A172 (cell line): ENCODE measurements at places on chromosomes 11 and 22. TPM values are rescaled to one million over a fixed set of nuclear protein-coding genes. Genes with fewer than 3 reads are reported as not detected.

GGTLC2 gene
- total RNA-seq: not detected in 2 replicates

DNA sequence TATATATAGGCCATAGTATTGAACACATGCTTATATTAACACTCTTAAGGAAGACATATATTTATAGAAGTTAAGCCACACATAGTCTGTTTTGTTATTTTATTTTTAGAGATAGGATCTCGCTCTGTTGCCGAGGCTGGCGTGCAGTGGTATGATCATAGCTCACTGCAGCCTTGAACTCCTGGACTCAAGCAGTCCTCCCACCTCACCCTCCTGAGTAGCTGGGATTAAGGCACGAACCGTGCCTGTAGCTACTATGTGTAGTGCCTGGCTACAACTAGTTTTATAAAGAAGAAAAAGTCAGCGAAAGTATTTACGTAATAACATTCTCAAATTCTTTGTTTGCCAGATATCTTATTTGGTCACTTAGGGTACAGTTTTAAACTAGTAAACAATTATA is 5.6 kb upstream of the UCP2 start:
- DNase-seq: no peak

- no peak for DNase-seq
Observed at GRCh38 chr22:31099841-31100761, 7.3 kb downstream of the SELENOM start.

VPS37C gene
- 9.1 and 9.7 TPM in 2 replicates for total RNA-seq

DNA sequence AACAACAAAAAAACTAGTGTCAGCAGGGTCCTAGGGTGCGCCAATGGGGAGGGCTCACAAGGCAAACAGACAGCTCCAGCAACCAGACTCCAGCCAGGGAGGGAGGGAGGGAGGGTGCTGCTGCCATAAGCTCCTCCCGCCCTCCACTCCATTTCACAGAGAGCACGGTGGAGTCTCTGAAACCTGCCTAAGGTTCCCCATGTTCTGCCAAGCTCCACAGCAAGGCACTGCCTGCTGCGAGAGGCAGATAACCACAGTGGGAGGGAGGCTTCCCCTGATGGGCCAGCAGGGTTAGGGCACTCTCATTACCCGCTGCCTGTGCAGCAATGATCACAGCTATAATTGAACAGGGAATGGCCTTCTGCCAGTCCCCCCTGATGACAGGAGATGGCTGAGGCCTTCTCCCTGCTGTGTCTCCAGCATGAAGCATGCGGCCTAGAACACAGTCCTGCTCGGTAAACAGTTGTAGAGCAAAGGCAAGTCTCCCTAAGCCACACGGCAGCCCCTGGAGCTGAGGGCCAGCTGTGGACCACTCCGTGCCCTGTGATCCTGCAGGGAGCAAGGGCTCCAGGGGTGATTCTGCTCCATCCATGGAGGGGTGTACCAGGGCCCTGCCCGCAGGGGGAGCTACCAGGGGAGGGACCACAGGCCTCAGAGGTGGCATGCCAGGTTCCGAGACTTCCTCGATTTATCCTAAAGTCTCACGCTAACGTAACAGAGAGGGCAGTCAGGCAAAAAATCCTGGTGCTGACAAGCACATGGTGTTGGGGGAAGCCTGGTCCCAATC is 42.9 kb downstream of the PC start:
- no peak for DNase-seq

DNA sequence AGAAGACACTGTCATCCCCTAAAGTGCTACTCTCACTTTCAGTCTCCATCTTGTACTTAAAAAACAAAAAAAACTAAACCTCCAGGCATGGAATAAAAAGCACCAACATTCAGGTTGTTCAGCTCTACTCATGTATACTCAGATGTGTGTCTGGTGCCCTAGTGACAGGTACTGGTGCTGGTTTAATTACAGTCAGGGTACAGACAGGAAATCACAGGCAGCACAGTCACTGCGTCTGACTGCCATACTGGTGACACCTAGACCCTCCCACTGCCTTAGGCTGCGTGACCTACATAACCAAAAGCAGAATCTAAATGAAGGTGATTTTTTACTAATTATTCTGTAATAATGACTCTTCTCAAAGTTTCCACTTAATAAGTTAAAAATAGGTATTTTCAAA is at the start of gene ARHGAP32:
Gene ARHGAP32 (minus strand): TSS at position 176 of the 400 bp plus-strand sequence. CDS start 127 bp downstream, at position 49.
- DNase-seq: peak; percentile 16

GRCh38 chr11:119977881-119978280 is 160.0 kb downstream of the TRIM29 start:
- DNase-seq: no peak

PIWIL4 gene
- 0.24 and 3.2 TPM in 2 replicates for total RNA-seq

SLC16A8 gene
- total RNA-seq: not detected in 2 replicates

GRCh38 chr11:66087148-66087908 is 17.3 kb downstream of the PACS1 start:
- no peak for DNase-seq

- peak; percentile 56 for DNase-seq
Observed at GRCh38 chr22:38824585-38824984, 19.2 kb downstream of the NPTXR start.

GRCh38 chr11:46537537-46538295 is 56.1 kb downstream of the AMBRA1 start:
- peak; percentile 85 for DNase-seq

LRRC74B gene
- total RNA-seq: 0.77 TPM in 1 of 2 replicates, not detected in the other

- DNase-seq: no peak
Observed at GRCh38 chr11:106397787-106398501, 320.5 kb downstream of the AASDHPPT start.

HRAS gene
- total RNA-seq: 74.6 and 99.9 TPM in 2 replicates

GRCh38 chr11:8363921-8364320 is 100.2 kb upstream of the LMO1 start:
- DNase-seq: no peak

DNA sequence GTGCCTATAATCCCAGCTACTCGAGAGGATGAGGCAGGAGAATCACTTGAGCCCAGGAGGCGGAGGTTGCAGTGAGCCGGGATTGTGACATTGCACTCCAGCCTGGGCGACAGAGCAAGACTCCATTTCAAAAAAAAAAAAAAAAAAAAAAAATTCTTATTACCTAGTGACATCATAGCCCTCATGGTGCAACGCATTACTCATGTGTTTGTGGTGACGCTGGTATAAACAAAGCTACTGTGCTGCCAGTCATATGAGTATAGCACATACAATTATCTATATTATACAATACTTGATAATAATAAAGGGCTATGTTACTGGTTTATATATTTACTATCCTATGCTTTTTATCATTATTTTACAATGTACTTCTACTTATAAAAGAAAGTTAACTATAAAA is 41.2 kb downstream of the OR2AT4 start:
- no peak for DNase-seq

- no peak for DNase-seq
Observed at GRCh38 chr22:31083377-31083768, 2.3 kb downstream of the SMTN start.

- no peak for DNase-seq
Observed at GRCh38 chr22:33492210-33492651, 428.0 kb downstream of the LARGE1 start.

DNA sequence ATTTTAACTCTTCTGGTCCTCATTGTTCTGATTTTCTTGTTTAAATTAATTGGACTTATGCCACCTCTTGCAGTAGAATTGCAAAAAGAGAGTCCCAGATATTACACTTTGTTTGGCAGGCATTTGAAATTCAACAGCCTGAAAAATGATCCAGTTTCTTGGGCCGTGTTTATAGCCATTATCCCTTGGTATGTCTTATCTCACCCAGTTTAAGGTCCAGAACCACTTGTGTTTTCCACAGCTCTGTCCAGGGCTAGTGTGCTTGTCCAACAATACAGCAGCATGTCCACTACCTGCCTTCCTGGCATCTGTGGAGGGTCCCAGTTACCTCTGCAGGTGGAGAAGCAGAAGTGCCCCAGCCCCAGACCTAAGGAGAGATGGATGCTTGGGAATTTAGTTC is 397.4 kb downstream of the SOX6 start:
- DNase-seq: no peak

GRCh38 chr11:27718346-27718862 is 18.1 kb upstream of the BDNF start:
- peak; percentile 84 for DNase-seq

GRCh38 chr22:21959274-21960074 is 6.8 kb upstream of the PPM1F start:
- no peak for DNase-seq

GRCh38 chr11:45098929-45099328 is 47.5 kb upstream of the PRDM11 start:
- no peak for DNase-seq

CASP1 gene
- total RNA-seq: 3.1 and 5.1 TPM in 2 replicates

GRCh38 chr11:94211261-94211830 is 82.7 kb downstream of the PANX1 start:
- no peak for DNase-seq

TEX54 gene
- not detected in 2 replicates for total RNA-seq

GRCh38 chr11:45988921-45989320 is 66.5 kb downstream of the LARGE2 start:
- DNase-seq: no peak

GRCh38 chr11:68541116-68541515 is 80.6 kb downstream of the PPP6R3 start:
- DNase-seq: no peak

IGSF22 gene
- total RNA-seq: not detected in 2 replicates

- no peak for DNase-seq
Observed at GRCh38 chr11:67295846-67296245, 6.7 kb downstream of the ANKRD13D start.

MUC2 gene
- total RNA-seq: not detected in 2 replicates

DNA sequence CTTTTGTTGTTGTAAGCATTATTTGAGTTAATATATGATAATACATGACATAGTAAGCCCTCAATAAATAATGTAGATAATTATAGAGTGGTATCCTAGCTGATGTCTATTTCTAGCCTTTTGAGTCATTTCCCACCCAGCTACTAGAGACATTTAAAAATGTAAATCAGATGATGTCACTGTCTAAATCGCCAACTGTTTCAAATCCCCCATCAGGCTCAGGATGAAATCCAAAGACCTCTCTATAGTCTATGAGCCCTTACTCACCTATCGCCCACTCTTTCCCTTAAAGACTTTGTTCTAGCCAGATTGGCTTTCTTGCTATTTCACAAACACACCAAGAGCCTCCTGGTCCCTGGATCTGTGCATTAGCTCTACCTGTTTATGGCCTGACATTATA is 135.4 kb upstream of the PLET1 start:
- DNase-seq: no peak

GRCh38 chr11:9853929-9854552 is 190.2 kb downstream of the SWAP70 start:
- no peak for DNase-seq

DNA sequence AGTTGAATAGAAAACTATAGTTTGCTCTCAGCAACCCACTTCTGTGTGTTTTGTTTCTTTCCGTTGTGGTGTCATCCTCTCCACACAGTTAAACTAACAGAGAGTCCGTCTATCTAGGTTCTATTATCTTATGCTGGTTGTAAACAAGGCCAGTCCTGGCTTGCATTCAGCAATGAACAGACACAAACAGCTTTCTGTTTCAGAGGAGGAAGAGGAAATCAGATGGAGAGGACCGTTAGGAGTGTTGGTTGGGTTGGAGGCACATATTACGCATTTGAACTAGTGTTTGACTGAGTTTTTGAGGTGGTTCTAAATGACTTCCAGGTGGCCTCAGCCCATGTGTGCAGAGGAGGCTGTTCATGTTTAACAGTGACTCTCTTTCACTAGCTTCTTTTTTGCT is 129.5 kb upstream of the SORL1-AS1 start:
- DNase-seq: no peak

DDI1 gene
- total RNA-seq: not detected in 2 replicates

DNA sequence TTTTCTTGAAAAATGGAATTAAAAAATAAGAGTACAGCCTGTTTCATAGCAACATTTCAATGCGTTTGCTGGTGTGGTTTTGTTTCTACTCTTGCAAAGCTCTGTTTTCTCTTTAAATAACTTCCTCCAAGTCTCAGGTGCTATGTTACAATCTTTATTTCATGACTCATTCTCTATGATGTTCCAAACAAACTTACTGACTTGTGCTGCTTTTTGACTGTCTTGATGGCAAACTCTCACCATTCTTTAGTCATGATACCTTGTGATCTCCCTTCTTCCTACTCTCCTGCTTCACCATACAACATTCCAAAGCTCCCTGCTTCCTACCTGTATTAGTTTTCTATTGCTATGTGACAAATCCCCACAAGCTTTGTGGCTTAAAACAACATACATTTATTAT is 166.1 kb downstream of the C11orf91 start:
- DNase-seq: peak; percentile 58

DNA sequence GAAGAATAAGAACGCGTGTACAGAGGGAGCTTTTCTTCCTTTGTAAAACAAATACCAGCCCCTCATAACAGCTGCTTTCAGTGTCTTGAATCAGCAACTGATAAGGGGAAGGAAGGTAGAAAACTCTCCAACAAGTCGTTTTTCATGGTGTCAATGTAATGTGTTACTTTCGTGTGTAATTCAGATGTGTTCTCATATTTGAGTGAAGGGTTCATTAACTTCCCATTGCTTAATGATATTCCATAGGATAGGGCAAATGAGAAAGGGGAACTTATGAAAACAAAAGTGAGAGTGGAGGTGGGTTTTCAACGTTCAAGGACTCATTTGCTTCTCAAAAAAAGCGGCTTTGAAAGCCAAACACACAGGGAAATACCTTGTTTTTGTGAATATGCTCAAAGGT is 452.1 kb downstream of the NTM start:
- no peak for DNase-seq

GRCh38 chr11:15800111-15800800 is 556.1 kb downstream of the SOX6 start:
- no peak for DNase-seq

SBF2 gene
- 19.6 and 34.7 TPM in 2 replicates for total RNA-seq

- peak; percentile 49 for DNase-seq
Observed at GRCh38 chr11:125923012-125923579, 18.8 kb downstream of the DDX25 start.

DNA sequence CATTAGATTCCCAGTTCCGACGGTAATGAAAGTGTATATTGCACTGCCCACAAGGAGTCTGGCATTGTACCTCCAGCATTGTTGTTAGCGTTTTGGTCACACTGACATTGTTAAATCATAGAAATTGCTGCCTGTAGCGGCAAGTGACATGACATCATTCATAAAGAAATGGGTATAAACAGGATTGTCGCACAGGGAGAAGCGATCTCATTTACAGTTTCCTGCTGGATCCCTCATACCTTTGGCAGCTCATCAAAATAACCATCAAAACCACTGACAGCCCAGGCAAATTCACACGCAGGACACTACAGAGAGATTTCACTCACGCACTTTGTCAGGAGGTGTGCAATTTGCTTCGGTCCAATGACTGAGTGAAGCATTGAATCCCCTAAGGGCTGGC is 3.5 kb downstream of the HTR3B start:
- no peak for DNase-seq
